ENCODE measurements at places on chromosomes 3 and 15.

DNA sequence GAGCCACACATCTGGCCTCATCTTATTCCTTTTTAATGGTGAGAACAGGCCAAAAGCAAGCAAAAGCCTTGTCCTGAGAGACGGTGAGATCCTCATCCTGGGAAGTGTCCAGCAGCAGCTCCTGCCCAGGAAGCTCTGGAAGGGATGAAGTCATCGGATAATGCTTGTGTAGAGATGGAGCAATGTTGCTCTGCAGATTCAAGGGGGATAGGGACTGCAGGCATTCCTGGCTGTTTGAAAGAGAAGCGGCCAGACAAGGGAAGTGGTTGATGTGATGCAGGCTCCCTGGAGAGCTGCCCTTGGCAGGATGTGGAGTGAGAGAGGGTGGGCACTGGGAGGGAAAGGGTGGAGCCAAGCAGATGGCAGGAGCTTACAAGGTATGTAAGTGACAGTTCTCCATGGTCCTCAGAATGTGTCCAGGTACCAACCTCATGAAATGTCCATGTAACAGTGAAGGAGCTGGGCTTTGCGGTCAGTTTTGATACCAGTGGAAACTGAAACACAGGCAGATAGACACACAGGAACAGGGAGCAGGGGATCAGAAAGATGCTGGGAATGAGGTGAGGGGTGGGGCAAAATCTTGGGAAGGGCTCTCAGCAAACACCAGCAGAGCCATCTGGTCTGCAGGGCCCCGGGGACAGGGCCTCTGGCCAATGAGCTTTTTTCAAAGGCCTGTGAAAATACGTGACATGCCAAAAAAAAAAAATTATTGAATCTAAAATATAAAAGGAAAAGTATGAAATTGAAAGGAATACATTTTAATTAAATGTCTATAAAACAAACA lies 32.2 kb upstream of the LACTB start:
- no peak for DNase-seq

DNA sequence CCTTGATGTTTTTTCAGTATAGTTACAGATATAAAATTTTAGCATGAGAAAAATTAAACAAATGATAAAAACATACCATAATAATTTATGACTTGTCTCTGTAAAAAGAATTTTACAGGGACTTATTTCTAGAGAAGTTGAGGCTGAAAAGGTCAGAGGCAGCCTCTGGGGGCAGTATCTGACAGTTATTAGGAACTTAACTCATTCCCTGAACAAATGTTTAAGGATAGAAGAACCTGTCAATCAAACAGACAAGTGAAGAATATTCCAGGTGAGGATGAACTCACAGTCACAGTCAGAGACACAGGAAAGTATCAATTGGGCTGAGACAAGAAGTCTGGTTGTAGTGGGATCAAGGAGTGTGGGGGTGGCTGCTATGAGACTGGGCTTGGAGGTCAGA lies 7.3 kb downstream of the MYLK start:
- DNase-seq, result no peak

GRCh38 chr15:58742819-58743502 lies 6.5 kb downstream of the ADAM10 start:
- no peak for DNase-seq

- DNase-seq, result no peak
Measured at GRCh38 chr3:36678216-36679013, 85.9 kb downstream of the DCLK3 start.

DNA sequence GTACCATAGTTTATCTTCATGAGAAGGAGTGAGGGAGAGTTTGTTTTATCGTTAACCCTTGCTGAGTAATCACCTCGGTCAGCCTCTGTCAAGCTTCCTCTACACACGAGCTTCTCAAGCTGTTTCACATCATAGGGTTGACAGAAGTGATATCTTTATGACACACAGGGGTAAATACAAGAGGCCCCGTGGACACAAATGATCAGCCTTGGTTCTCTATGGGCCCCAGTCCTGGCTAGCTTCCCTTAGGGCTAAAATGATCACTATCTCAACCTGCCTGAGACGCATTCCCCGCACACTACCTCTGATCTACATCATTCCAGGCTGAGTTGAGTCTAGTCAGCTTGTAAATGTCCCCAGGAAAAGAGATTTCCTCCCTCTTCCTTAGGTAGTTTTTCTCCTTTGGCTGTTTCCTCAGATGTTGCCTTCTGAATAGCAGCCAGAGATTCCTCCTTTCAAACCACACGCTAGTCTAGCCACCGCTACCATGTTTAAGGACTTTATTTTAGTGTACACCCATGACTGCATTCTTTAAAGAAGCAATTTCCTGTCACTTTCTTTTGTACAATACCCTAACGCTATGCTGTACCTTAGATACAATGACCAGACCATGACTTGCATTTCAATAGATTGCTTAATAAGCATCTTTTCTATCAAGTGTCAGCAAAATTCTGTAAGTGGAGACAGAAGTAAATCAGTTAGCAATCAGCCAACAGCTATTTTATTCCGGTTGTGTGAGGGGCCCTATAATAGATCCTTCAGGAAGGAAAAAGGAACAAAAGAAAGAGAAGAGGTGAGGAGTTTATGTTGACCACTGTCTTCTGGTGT lies 35.1 kb upstream of the PPARG start:
- DNase-seq, result no peak

DNA sequence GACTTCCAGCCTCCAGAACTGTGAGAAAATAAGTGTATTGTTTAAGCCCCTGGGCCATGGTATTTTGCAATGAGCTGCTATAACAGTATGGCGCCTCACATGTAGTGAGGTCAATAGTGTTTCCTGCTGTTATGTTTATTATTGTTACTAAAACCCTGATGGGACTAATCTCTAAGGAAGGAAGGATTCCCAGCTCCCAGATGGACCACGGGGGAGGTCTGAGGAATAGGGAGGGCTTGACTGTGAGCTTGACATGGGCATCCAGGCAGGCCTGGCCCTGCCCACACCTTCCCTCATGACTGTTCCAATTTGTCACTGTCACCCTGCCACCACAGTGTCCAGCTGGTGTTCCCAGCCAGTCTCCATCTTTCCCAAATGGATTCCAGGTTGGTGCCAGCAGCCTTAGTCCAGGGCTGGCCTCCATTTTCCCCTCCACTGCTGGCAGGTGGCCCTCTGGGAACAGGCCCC lies 14.5 kb upstream of the SLC41A3 start:
- no peak for DNase-seq

DNA sequence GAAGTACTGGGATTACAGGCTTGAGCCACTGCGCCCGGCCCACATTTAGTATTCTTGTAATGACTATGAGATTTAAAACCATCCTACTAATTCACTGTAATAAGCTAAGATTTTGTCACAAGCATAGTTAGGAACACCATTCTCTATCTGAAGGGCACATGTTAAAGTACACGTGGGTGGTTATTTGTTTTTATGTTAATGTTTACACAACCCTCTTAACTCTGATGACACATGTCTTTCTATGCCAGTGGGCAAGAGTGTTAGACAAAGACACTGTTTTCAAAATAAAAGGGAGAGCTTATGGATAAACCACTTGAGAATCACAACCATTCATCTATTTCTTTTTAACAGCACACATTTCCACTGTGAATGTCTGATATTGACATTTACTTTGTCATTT lies 537.6 kb upstream of the IL12A start:
- DNase-seq, result no peak

- DNase-seq, result no peak
Measured at GRCh38 chr3:38349684-38350359, 3.2 kb downstream of the XYLB start.

- DNase-seq, result peak; percentile 19
Measured at GRCh38 chr3:158539414-158540014, 31.5 kb upstream of the MLF1 start.

DNA sequence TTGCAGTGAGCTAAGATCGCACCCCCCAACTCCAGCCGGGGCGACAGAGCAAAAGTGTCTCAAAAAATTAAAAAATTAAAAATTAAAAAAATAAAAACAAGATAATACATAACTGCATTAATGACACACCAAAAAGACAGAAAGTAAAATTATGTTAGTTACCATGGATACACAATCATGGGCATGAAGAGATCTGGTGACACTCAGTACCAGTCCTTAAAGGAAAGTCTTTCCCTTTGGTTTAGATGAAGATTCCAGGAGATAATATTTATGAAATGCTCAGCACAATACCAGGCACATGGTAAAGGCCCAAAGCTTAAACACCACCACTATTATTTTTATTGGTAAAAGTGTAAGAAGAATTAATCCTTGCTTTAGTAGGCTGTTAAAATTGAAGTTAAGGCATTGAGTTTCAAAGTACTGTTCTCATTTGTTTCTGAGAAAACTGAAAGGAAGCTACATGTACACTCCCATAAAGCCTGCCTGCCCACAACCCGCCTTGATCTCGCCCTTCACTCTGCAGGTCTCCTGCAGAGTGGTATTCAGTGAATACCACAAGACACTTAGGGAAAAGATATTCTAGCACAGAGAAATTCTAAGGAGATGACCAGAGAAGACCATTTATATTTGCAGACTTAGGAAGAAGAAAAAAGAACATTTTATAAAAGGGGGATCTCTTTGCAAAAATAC lies 52.3 kb downstream of the SUCLG2 start:
- DNase-seq, result no peak

- no peak for DNase-seq
Measured at GRCh38 chr3:181134873-181135272, 145.3 kb upstream of the DNAJC19 start.

- DNase-seq, result no peak
Measured at GRCh38 chr3:88030210-88030609, 28.6 kb downstream of the CGGBP1 start.

DNA sequence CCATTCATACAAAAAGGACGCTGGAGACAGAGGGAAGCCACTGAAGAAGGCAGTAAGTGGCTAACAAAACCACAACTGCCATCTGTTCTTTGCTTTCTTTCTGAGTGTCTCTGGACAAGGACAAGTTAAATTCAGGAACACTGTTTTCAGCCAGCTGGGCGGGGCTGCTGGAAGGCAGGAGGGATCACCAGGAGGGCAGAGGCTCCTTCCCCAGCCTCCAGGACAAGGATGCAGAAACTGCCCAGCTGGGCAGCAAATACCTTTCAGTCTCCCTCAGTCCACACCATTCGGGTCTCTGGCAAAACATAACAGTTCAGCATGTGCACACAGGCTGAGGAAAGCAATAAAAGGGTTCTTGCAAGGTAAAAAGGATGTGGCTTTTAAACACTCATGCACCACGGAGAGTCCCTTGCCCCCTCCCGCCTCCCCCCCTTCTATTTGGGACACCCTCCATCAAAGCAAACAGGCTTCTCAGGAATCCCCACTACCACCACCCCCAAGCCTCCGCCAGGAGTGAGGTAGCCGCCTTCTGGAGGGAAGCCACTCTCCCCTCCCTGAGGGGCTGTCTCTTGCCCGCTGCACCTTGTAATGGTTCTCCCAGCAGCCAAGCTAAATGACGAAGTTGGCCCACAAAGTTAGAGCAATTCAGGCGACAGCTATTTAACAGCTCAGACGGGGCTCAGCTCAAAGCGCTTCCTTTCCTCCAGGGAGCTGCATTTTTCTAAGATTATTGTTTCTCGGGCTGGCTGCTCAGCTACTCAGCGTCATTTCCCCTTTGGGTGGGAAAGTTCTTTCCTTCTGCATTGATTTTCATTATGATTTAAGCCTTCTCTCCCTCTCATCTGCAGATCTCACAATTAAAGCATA lies 3.8 kb downstream of the HEG1 start:
- DNase-seq, result peak; percentile 59

GRCh38 chr3:9855594-9855993 lies 11.8 kb upstream of the RPUSD3 start:
- no peak for DNase-seq

DNA sequence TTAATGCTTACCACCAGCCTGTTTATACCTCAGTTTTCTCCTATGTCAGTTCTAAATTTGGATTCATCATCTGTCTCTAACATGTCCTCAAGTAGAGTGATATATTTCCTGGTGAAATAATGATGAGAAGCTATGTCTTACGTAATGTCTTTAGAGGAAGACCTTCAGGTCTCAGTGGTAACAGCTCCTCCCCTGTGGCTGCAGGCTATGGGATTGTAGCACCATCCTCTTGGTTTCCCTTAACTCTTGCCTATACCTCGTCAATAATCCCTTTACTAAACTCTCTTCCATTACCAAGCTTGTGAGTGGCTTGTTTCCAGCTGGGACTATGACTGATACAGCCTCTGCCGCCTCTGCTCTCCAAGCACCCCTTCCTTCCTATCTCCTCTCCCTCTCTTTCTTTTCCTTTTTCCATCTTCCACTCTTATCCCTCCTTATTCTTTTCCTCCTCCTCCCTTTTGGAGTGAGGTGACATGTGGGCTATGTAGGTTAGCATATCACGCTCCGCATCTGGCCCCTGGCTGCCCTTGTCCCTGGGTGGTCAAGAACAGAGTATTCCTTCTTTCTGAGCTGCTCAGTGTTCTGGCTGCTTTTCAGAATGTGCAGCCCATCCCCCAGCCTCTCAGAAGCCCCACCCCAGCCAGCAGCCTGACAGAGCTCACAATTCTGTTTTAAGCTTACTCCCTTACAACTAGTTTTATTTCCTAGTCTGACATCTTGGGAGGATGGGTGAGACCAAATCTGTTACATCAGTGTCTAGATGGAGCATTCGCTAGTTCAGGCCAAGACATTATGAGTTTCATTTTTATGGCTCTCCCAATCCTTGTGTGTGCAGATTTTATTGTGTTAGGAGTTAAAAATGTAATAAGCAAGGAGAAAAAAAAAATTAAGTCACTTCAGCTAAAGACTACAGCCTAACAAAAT lies 75.0 kb upstream of the RNU6-1 start:
- no peak for DNase-seq

DNA sequence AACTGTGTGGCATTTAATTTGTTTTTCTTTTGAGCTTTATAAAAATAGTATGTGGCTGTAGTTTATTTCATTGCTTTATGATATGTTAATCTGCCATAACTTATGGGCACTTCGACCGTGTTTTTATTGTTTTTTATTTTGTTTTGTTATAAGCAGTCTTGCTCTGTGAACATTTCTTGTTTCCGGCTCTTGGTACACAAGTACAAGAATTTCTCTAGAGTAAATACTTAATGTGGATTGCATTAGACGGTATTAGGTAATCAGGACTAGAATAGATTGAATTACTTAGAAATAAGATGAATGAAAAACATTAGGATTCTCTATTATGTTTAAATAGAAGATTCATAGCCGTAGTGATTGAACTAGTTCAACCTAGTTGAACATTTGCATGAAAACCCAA lies 2.1 kb downstream of the ZFAND6 start:
- no peak for DNase-seq

- DNase-seq, result no peak
Measured at GRCh38 chr15:65330934-65331645, 26.6 kb downstream of the RNU5B-1 start.

- peak; percentile 29 for DNase-seq
Measured at GRCh38 chr3:114454551-114455251, 160.9 kb downstream of the TIGIT start.

- DNase-seq, result no peak
Measured at GRCh38 chr3:122784436-122784835, 9.2 kb downstream of the HSPBAP1 start.

DNA sequence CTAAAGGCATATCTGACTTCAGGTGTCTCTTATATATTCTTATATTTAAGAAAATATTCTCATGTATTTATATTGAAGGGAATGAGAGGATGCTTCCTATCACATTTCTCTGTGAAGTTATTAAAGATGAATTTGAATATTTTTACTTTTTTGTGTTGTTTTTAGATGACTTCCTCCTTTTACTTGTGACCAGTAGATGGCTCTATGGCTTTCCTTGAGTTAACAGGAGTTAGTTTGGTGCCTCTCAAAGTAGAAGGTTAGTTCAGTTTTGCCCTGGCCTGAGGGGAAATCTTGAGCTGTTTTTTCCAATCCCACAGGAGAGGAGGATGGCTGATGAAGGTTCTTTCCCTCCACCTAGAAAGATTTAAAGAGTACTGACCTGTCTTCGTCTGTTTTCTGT lies 80.7 kb downstream of the SQOR start:
- DNase-seq, result no peak

Data from NCI-H187 (cell line).